Lung microvascular endothelial cell (primary cell): ENCODE measurements at places on chromosomes 13 and 19. TPM values are rescaled to one million over a fixed set of nuclear protein-coding genes. Genes with fewer than 3 reads are reported as not detected.

GPX4 gene
- total RNA-seq = 415 and 423 TPM in 2 replicates

PLVAP gene
- 0.99 and 5.2 TPM in 2 replicates for total RNA-seq

CATSPERD gene
- not detected in 2 replicates for total RNA-seq

TSHZ3 gene
- 0.60 and 0.87 TPM in 2 replicates for total RNA-seq

TGFBR3L gene
- under 0.01 TPM in 1 of 2 replicates, not detected in the other for total RNA-seq

MEDAG gene
- 27.2 and 170 TPM in 2 replicates for total RNA-seq

ATP4B gene
- total RNA-seq = not detected in 2 replicates
